Osteoblast (primary cell): ENCODE measurements at places on chromosomes 7 and 10.

DNA sequence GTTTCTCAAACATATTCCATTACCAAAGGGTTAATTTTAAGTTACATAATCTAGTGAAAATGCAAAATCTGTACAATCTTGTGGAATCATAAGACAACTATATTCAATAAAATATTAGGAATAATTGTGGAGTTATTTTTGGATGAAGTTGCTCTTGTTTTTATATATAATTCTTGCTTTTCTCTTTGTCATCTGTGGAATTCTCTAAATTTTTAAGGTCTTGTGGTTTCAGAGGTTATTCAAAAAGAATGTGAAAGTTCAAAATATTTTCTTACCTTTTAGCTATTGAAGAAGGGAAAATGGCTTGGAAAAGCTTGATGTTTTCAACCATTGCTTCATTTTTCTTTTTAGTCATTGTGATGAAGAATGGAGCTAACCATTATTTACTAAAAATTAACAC is 552.1 kb downstream of the TFEC start:
- DNase-seq = peak; percentile 50

DNA sequence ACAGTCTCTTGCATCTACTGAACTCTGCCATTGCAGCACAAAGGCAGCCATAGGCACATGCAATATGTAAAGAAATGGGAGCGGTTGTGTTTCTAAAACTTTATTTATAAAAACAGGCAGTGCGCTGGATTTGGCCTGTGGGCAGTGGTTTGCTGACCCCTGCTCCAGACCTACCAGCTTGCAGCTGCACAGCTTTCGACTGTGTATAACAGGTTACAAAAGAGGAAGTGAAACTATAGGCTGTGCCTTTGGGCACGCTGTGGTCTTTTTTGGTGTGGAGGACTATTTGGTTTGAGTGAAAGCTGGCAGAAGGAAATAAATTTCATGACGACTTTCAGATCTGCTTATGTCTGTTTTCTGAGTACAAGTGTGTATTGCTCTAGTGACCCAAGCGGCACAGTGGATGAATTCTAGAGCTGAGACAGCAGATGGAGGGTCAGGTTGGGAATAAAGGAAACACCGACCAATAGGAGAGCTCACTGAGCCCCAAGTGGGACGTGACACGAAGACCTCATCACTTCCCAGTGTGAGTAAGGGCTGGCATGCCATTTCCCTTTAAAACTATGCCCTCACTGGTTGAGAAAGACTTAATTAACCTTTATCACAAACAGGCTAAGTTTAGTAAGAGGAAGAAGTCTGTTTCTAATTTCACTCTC is 152.7 kb downstream of the ANK3 start:
- DNase-seq = peak; percentile 32

DNA sequence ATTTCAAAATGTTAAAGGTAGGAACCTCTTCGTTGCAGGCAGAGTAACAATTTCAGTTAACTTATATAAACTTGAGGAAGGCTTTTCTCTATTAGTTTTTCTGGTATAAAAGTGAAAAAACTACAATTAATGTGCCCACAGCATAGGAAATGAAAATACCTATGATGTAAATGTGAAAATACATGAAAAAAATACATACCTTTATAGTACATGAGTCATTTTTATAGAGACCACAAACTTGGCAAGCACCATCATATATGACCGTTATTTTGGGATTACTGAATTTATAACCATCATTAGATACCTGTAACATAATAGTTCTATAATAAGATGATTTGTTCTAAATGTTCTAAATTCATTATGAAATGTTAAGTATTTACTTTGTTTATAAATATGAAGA is 42.7 kb downstream of the VWDE start:
- DNase-seq = no peak

GRCh38 chr7:50637725-50638643 is 72.8 kb upstream of the DDC start:
- DNase-seq = no peak

- no peak for DNase-seq
Observed at GRCh38 chr7:68914006-68914405, 684.3 kb upstream of the AUTS2 start.

DNA sequence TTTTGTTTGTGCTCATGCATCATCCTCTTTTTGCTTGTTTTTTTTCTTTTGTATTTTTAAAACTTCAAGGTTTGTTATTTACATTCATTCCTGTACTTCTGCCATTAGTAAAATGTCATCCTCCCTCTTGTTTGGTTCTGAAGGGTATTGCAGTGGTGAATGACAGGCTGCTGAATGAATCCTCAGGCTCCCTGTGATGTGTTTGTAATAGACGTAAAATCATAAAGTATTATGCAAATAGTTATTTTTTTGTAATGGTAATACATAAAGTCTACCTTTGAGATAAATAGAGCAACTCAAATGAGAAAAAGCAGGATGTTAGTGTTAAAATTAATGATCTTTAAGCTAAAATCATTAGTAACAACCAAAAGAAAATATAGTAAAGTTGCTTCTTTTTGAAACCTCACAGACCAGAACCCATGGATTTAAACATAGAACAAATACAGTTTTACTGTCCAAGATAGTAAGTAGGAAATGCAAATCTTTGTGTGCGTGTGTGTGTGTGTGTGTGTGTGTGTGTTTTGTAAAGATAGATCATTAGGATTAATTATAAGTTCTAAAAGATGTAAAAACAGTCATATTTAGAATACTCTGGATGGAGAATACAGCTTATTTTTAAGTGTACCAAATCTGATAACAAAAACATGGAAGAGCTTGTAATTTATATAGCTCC is 4.5 kb downstream of the GLCCI1 start:
- no peak for DNase-seq

DNA sequence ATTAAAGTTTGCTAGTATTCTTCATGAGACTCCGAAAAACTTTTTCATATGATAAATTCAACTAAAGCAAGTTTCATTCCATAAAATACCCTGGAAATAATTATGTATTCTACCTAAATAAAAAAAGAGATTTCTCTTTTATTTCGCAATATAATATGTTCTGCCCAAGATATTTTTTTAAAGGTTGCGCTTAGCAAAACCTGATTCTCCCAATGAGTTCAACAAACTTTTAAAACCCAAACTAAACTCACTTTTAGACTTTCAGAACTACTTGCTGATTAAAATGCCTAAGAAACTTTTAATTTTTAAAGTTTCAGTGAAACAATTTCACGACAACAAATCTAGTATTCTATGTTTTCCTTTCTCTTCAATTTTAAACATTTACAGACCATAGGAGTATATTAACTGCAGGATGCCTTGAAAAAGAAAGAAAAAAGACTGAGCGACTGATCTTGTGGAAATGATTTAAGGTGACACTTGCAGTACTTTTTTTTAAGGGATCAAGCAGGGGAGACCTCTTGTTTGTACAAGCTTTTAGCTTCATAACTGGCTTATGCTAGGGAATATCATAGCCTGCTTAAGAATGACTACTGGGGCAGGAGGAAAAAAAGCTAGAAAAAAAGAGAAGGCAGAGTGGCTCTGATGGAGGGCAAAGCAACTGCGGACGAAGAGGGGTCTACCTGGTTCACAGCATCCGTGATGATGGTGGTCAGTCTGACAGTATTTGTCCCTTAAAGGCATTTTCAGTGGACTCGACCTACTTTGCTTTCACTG is 1.5 kb downstream of the ZNF800 start:
- peak; percentile 53 for DNase-seq

DNA sequence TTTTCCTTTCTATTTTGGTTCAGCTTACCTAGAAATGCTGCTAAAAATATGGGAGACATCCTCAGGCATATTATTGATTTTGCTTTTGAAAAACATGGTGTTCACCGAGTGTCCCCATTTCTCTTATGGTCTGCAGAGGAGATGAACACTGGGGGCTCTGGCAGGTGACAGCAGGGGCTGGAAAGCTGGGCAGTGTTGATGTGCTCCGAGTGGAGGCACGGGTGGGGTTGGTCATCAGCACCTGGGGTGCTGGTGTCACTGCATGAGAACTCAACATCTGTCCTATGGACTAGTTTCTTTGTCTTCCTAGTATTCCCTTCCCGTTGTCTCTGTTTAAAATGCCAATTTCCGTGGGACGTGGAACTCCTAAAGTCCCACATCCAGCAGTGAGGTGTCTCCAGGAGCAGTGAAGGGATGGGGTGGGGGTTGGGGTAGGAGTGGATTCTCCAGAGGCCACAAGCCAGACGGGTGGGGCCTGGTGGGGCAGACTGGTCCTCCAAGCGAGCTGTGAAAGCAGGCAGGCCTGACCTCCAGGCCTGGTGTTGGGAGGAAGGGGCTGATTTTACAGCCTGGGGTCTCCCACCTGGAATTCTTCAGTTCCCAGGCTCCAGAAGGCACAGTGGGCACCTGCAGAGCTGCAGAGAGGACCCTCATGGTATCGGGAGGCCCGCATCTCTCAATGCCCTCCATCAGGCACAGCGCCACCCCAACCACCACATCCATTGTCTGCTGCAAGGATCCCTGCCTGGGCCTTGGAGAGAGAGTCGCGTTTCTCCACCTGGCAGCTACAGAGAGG is 24.4 kb downstream of the ZNF775 start:
- peak; percentile 46 for DNase-seq

- no peak for DNase-seq
Observed at GRCh38 chr7:104966022-104966421, 48.0 kb upstream of the KMT2E start.
